Astrocyte (in vitro differentiated cells and primary cell): ENCODE measurements at places on chromosomes 1 and 21. TPM values are rescaled to one million over a fixed set of nuclear protein-coding genes. Genes with fewer than 3 reads are reported as not detected.

GRCh38 chr21:42353623-42354022 is 2.8 kb upstream of the TFF2 start:
- DNase-seq: no peak

GRCh38 chr1:156346636-156347035 is 8.3 kb downstream of the TSACC start:
- DNase-seq: peak; percentile 49

GRCh38 chr21:35563885-35564451 is 496.4 kb downstream of the SETD4 start:
- DNase-seq: peak; percentile 97

DNA sequence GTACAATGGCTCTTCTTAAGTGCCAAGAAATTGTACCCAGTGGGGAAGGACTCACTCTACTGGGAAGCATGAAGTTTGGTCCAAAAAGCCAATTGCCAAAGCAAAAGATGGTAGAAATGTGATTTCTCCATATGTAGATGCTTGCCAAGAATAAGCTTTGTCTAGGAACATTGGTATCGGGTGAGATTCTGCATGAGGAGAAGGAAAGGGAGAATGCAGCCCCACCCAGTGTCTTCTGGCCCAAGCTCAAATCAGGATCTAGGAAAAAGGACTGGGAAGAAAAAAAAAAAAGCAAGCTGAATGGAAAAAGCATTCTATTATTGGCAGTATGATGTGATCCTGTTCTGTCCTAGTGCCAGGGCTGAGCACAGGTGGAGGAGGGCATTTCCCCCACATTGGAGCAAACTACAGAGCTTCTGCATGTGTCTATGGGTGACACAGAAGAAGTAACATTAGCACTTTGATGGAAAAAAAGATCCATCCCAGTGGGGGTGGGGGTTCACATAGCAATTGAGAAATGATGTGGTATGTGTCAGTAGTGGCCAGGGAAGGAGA is 226.6 kb downstream of the KCNH1 start:
- DNase-seq: no peak

- DNase-seq: no peak
Measured at GRCh38 chr1:198119906-198120305, 36.9 kb upstream of the NEK7 start.

DNA sequence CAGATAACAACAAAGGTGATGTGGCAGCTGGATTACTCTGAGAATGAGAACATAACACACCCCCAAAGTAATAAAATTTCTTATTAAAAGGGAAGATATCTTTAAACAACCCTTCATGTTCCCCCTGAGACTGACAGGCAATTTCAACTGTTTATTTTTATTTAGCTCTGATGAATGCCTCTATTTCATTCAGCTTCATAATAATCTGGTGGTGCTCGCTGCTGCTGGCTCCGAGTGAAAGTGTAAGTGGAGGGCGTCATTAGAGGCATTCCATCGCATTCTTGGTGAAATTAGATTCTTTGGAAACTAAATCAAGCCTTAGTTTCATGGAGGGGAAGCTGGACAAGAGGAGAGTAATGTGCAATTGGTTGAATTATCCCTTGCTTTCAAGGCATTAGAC is 128.9 kb downstream of the GRIK1 start:
- no peak for DNase-seq

- DNase-seq: no peak
Measured at GRCh38 chr1:27552911-27553420, 51.0 kb downstream of the AHDC1 start.

DNA sequence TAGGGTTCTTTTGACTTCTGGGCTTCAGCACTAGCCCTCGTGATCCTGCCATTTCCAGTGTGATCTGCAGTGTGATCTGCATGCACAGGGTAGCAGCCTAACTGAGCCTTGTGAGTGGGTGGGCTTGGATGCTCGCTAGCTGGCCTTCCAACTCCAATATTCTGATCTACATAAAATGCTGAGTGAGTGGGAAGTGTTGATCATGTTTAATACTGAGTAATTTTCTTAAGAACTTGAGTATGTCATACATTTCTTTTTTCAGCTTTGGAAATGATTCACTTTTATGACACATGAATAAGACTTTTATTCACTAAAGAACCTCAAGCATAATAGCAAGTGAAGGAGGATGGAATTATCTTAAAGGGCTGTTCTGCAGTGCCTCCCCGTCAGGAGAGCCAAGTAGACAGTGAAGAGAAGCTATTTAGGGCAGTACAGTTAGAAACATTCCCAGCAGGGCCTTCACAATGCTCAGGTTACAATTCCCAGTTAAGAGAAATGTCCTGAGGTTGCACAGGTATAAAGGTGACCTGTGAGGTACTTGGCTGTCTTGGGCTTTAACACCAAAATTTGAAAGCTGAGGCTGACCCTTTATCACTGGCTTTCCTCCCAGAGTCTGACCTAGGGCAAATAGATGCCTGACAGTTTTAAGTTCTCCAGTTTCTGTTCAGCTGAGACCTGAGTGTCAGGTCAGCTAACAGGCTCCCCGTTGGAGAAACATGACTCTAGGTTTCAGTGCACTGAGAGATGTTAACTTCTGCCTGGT is 29.1 kb upstream of the LRRC8C start:
- DNase-seq: peak; percentile 58

DNA sequence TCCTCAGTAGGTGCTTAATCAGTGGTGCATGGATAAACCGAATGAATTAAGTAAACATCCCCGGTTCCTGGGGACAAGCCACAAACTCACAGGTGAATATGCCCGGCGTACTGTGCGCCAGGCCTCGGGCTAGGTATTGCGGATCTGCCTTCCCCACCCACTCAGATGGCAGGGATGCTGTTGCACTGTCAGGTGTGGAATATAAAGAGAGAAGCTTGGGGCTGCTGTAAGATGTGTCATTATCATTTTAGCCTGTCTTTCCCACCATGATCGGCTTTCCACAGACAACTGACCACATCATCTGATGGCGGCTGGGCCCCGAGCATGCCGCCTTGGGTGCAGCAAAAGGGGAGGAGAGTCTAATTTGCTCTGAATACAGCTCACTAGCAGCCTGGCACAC is 45.4 kb upstream of the LRP8 start:
- DNase-seq: no peak

DNA sequence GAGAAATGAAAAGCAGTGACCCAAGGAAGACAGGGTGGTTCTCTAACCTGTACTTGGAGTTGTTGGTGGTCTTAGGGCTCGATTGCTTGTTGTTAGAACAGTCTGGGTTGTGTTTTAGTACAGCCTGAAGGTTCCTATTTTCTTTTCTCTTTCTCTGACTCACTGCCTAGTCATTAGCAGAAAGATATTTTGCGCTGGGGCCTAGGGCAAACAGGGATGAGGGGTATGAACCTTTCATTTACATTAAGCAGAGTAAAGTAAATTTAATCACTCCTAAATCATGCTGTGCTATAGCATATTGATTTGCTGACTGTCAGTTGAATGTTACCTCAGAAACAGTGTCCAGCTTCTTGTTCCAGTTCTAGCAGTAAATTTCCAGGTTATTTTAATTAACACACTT is 197.2 kb downstream of the RWDD3 start:
- no peak for DNase-seq

DNA sequence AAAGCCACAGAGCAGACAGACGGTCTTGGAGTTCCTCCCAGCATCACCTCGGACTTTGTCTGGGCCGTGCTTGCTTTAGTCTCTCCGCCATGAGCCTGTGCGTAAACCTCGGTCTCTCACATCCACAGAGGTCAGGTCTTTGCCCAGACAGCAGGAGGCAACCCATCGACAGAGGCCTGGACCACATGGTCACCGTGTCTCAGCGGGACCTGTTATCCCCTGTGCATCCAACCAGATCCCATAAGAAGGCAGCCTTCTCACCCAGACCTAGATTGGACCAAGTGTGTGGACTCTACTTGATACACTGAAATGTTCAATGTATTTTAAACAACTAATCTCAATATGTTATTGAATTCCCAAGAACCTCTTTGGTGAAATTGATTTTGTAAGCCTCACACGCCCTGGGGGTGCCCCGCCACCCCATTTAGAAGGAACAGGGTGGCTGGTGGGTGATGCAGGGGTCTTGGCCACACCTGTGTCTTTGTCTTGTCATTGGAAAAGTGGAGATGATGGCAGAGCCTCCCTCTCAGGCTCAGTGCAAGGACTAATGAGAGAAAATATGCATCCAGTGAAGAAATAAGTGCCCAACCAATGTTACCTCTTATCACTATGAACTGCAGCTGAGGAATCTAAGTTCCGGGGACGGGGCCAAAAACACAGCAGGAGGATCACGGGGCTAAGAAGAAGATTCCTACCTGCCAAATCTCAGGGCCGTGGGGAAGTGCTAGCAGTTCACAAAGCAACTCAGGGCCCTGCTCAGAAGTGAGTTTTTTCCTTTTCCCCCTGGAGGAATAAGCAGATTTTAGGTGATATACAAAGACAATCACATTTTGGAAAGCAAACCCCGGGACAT is 101.6 kb upstream of the BACE2 start:
- DNase-seq: peak; percentile 7

DNA sequence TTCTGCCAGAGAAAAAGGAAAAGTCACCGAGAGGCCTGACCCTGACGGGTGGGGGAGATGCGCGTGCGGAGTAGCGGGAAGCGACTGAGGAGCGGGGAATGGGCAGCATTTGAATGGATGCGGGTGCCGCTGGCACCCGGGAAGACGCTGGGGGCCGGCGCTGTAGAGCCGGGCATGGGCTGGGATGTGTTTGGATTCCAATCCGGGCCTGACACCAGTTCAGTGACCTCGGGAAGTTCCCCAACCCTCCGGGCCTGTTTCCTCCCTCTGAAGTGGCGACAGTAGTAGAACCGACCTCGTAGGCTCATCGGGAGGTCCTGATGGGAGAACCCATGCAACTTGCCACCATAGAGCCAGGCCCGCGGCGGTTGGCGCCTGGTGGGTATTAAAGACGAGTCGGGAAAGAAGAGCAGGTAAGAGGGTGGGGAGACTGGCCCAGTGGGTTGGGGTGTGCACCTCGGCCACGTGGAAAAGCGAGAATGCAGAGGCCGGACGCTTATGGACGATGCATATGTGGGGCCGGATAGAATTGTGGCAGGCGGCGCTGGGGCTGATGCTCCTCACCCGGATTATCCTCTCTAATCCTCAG is 642 bp upstream of the SLC16A1 start:
- no peak for DNase-seq

- peak; percentile 72 for DNase-seq
Measured at GRCh38 chr1:98316286-98316905, 345.1 kb upstream of the SNX7 start.

GRCh38 chr1:200037501-200037900 is 10.0 kb downstream of the NR5A2 start:
- DNase-seq: no peak

- no peak for DNase-seq
Measured at GRCh38 chr1:241847540-241847795, 536 bp upstream of the EXO1 start.

DNA sequence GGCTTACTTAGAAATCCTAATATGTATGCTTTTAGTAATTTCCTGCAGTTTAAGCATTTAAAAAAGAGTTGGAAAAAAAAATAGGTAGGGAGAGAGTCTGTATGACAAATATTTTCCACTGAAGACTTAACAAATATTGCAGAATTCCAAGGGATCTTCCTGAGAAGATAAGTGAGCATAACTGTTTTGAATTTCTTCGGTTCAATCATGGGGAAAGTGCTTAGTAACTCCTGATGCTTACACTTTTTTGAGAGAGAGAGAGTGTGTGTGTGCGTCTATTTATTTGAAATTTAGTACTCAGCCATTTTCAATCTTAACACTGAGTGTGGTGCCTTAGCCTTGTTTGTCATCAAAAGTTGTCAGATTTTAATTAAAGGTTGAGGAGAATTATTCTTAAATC is 18.5 kb downstream of the SON start:
- peak; percentile 57 for DNase-seq

DNA sequence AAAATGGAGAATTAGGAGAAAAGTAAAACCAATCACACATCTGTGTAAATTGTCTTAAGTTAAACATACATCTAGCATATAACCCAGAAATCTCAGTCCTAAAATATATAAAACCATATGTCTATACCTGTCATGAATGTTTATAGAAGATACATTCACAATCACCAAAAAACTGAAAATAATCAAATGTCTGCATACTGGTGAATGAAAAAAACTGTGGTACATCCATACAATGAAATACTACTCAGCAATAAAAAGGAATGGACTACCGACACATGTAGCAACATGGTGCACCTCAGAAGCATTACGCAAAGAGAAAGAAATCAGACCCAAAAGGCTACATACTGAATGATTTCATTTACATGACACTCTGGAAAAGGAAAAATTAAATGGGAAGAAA is 47.7 kb upstream of the SEC16B start:
- no peak for DNase-seq

DNA sequence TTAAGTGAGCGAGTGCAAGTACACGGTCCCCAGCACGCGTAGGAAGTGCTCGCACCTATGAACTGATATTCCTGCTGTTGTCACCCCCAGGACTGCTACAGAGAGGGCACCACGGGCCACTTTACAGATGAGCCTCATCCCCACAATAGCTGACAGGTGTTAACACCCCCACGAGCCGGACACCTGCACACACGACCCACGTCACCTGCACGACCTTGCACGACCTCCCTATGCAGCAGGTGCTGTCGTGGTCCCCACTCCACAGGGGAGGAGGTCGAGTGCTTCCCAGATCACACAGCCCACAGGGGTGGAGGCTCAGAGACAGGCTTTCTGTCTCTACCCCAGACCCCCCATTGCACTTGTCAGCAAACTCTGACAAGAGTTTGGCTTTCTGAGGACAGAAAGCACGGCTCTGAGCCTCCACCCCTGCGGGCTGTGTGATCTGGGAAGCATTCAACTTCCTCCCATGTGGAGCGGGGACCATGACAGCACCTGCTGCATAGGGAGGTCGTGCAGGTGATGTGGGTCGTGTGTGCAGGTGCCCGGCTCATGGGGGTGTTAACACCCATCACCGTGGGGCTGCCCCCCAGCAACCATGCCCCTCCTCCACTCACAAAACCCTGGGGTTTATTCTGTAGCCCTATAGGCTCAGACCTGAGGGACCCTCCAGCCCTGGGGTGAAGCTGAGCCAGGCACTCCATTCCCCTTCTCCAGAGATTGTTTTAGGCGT is 80.8 kb downstream of the MATN1 start:
- DNase-seq: no peak

- DNase-seq: no peak
Measured at GRCh38 chr1:16205891-16206546, 6.4 kb downstream of the ARHGEF19 start.

DNA sequence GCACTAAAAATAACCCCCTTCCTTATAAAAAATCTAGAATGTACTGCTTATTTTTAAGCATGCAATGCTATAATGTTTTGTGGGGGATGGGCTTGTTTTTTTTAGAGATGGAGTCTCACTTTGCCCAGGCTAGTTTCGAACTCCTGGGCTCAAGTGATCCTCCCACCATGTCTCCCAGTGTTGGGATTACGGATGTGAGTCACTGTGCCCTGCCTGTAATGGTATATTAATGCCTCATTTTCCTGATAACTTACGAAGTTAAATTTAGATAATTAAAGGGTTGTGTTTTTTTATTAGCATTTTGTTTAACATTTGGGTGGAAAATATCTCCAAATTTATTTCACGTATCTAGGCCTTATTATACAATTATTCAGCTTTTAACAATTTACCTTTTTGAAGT is 6.5 kb downstream of the RNF11 start:
- DNase-seq: no peak

- peak; percentile 46 for DNase-seq
Measured at GRCh38 chr1:151680391-151680790, 36.2 kb downstream of the CELF3 start.

Gene C1orf94
- total RNA-seq: 0.70 and 0.75 TPM in 2 replicates

Gene KIAA1614
- total RNA-seq: 0.84 and 0.96 TPM in 2 replicates

Gene LCE1F
- total RNA-seq: not detected in 2 replicates

Gene MPL
- not detected in 2 replicates for total RNA-seq

Gene GNAT2
- not detected in 2 replicates for total RNA-seq

Gene C1orf226
- 0.73 and 0.89 TPM in 2 replicates for total RNA-seq

Gene MCOLN2
- total RNA-seq: 1.4 and 1.6 TPM in 2 replicates

Gene GCSAML
- 0.14 TPM in 1 of 2 replicates, not detected in the other for total RNA-seq

Gene FCAMR
- not detected in 2 replicates for total RNA-seq

Gene TCHHL1
- total RNA-seq: not detected in 2 replicates

Gene PRAMEF5
- not detected in 2 replicates for total RNA-seq

Gene CIART
- 4.8 and 6.3 TPM in 2 replicates for total RNA-seq
